ENCODE measurements at places on chromosomes 7 and 10.
A peak's percentile ranks its signal among the peaks of the same experiment; 100 is the strongest.

GRCh38 chr10:61605221-61605620, 57.5 kb upstream of the CABCOCO1 start:
- no peak for DNase-seq

GRCh38 chr10:60394446-60394845, 4.8 kb upstream of the ANK3 start:
- no peak for DNase-seq

DNA sequence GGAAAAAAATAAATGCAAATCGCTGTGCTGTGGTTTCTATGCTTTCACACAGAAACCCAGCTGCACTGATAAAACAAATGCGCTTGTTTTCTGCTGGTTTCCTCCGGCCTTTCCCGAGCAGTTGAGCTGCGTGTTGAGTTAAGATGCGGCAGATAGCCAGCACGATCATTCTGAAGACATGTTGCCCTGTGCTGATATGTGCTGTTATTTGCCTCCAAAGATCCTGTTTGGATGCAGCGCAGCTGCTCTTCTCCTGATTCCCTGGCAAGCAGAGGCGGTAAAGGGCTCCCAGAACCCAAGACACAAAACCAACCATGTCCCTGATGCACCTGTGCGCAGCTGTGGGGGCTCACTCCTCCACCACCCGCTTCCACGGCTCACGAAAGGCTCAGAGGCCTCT, 225.4 kb downstream of the PAXIP1 start:
- DNase-seq: no peak

GRCh38 chr10:112812586-112812985, 137.5 kb upstream of the TCF7L2 start:
- no peak for DNase-seq

DNA sequence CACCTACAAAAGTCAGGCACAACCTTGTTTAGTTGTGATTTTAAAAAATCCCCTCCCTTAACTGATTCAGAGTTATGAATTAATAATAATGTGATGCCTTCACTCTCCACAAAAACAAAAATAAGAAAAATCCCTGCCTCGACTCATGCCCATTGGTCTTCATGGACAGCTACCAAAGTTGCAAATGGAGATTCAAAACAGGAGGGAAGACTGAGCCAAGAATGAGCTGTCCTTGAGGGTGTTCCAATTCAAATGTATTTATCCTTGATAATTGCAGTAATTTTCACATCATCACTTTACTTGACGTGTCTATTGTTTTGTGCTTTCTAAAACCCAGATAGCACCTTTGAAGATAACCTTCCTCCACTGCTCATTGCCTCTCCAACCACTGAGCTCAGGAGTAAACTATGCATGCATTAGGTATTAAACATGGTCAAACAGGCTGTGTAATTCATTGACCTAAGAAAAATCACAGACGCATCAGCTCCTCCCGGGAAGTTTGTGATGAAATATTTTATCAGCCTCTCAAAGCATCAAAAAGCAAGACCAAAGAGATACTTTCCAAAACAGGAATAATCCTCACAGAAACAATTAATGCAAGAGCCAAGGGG, 712.7 kb upstream of the IGFBP3 start:
- DNase-seq: no peak

GRCh38 chr7:117237646-117238045, 85.2 kb downstream of the WNT2 start:
- no peak for DNase-seq

GRCh38 chr7:126803990-126804389, 448.8 kb downstream of the GRM8 start:
- DNase-seq: no peak

DNA sequence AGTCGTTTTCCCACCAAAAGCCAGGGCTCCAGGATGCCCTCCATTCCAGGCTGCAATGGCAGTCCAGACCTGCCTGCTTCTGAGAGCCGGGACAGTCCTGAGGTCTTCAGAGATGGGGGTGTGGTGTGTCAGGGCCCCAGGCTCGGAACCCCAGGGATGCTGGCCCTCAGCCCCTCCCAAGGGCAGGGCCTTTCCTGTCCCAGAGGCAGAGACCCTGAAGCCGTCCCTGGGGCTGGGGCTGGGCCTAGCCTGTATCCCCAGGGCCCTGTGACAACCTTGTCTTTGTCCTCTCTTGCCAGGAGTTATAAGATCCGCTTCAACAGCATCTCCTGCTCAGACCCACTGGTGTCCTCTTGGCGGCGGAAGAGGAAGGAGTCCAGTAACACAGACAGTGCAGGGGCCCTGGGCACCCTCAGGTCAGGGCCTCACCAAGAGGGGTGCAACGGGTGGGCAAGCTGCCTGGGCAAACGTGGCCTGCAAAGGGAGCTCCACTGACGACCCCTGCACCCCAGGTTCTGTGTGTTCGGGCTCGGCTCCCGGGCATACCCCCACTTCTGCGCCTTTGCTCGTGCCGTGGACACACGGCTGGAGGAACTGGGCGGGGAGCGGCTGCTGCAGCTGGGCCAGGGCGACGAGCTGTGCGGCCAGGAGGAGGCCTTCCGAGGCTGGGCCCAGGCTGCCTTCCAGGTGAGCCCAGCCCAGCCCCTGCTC, 15.9 kb downstream of the NOS3 start:
- no peak for DNase-seq

DNA sequence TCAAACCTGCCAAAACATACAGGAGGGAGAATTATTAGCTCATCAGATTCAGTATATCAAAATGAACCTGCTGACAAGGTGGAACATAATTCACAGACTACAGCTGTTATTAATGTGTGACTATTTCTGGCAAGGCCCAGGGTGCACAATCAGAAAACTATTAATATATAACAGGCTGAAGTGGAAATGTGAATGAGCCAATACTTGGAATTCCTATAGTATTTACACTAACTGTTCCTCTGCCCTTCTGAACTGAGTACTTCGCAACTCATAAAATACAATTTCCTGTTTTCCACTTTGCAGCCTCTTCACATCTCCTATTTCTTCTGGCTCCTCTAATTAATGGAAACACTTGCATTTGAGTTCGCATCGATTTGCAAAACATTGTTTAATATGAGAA, 330.8 kb downstream of the DPP6 start:
- no peak for DNase-seq

GRCh38 chr7:112989531-112989930, 97.1 kb downstream of the GPR85 start:
- peak; percentile 12 for DNase-seq

GRCh38 chr10:91864744-91865143, 44.5 kb downstream of the FGFBP3 start:
- DNase-seq: peak; percentile 25

GRCh38 chr10:46556515-46557318, at the start of gene GPRIN2:
GPRIN2 (minus strand) TSS chr10:46556658; CDS start chr10:46550736, 5,922 bp downstream.
- no peak for DNase-seq

DNA sequence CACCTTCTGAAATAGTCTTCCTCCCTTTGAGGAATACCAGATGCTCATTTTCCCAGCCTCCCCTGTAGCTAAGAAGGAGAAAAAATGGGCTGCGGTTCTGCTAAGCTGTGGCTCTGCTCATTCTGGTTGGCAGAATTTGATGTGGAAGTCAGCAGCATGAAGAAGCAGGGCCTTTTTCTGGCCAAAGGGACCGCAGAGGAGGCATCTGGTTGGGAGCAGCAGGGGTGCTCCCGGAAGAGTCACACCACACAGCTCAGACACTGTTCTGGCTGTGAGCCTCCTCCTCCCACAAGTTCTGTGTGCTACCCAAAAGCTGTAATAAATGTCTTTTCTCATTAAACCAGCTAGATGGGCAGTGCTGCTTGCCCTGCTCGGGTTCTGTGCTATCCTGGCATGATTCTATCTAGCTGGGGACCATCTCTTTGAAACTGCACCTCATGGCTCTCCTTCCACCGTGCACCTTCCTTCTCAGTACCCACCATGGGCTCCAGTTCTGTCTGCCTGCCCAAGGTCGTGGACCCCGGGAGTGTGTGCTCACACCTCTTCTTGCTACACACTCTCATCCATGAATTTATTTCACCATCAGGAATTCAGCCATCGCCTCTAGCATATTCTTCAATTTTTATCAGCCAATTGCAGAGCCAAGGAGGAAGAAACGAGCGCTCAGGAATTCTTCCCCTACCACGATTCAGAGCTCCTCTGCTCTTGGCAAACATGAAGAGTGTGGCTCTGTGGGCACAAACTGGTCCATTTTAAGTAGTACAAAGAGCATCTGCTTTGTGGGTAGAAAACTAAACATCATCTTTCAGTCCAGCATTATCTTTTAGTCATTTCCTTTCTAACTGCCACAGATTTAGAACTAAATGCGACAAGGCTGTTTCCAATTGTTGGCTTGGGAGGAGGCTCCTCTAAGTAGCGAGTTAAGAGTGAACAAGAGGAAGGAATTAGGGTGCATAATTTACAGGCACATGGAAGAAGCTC, 76.9 kb downstream of the FAM171A1 start:
- peak; percentile 46 for DNase-seq

DNA sequence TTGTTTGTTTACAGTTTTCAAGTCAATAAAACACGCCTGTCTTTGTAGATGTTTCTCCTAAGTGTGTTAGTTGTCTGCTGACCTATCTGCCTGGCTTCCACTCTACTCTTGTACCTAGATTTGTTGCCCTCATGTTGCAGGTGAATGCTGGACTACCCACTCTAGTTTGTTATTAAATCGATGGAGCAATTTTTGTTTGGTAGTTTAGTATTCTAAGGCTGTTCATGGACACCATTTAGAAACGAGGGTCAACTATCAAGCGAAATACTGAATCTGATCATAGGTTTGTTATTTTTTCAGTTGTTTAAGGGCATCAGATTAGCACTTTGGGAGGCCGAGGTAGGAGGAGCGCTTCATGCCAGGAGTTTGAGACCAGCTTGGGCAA, 29.1 kb upstream of the MKLN1 start:
- DNase-seq: no peak

- DNase-seq: no peak
Measured at GRCh38 chr10:109430799-109431198, 492.5 kb downstream of the XPNPEP1 start.

- DNase-seq: no peak
Measured at GRCh38 chr7:149448961-149449360, 11.9 kb downstream of the ZNF777 start.

GRCh38 chr7:108455551-108455997, 662 bp downstream of the NRCAM start:
- no peak for DNase-seq

DNA sequence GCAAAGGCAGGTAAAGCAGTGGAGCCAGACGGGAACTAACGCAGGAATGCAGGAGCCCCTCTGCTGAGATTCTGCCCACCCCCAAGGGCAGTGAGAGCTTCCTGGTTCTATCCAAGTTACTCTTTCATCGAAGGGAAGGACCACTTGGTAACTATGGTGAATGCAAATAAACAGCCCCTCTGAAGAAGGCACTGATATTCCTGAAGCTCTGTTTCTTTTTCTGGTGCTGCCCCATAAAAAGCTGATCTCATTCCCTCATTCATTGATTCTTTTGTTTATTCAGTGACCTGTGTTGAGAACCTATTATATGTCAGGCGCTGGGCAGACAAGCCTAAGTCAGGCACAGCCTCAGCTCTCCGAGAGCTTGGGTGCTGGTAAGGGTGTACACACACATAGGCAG, 217.3 kb downstream of the SNX10 start:
- no peak for DNase-seq

GRCh38 chr7:148623586-148624282, 33.2 kb downstream of the C7orf33 start:
- peak; percentile 45 for DNase-seq

DNA sequence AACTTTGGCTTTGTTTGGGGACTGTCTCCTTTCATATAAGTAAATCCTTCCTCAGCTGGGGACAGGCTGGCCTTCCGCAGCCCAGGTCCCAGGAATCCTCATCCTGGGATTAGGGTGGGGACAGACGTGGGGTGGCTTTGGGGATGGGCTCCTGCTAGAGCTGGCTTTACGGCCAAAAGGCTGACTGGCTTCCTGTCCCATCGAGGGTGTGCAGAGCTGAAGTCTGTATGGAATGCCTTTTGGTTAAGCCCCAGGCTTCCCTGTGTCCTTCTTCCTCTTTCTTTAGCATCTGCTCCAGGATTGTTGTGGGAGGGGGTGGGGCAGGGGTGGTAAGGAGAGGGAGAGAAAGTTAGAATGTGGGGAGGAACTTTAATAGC, 59.4 kb upstream of the AQP1 start:
- DNase-seq: no peak

- DNase-seq: peak; percentile 66
Measured at GRCh38 chr7:73999664-74000435, 28.1 kb upstream of the ELN start.

GRCh38 chr10:35520996-35521395, 84.1 kb upstream of the GJD4 start:
- DNase-seq: no peak

DNA sequence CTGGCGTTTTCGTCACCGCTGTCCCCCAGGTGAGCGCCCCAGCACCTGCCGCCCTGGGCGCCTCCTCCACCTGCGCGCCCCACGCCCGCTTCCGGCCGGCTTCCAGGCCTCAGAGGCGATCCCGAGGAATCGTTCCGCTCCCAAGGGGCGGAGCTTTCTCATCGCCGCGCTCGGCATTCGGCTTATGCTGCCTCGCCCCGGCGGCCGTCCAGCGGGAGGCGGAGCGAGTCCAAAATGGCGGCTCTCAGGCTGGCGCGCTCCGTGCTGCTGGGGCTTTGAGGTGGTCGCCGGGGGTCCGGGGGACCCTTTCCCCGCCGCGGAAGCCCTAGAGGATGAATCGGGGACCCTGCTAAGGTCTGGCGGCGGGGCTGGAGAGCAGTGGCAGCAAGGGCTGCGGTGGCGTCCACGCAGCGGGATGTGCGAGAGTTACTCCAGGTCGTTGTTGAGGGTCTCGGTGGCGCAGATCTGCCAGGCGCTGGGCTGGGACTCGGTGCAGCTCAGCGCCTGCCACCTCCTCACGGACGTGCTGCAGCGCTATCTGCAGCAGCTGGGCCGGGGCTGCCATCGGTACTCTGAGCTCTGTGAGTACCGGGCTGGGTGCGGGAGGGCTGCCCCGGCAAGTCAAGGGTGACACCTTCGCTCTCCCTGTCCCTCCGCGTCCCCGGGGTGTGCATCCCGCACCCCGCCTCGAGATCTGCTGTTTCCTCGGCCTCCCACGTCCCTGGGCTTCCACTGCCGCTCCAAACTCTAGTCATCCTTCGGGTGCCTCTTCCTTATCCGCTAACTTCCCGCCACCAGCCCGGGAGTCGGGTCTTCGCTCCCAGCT, at the start of gene TAF3:
TAF3 (plus strand) TSS at position 211 of the 826 bp plus-strand sequence; CDS start at position 416, 205 bp downstream.
- DNase-seq: peak; percentile 80

DNA sequence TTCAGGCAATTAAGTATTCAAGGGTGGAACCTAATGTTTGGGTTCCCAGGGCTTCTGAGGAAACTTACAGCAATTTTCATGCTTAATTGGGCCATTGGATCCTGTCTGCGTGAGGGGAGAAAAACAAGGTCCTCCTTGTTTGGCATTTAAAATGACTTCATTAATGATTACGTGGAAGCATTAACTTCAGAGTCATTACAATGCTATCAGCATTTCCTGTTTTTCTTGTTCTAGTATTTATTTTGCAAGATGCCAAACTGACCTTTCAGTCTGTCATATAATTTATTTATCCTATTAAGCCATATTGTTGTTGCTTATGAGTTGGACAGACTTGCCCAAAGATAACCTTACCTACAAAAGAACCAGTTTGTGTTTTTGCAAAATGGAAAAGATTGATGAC, 324.1 kb upstream of the LRRN3 start:
- no peak for DNase-seq

GRCh38 chr7:39073432-39073831, 95.7 kb downstream of the POU6F2 start:
- DNase-seq: no peak
